ENCODE measurements at places on chromosomes 7 and 10. TPM values are rescaled to one million over a fixed set of nuclear protein-coding genes. Genes with fewer than 3 reads are reported as not detected.

DNA sequence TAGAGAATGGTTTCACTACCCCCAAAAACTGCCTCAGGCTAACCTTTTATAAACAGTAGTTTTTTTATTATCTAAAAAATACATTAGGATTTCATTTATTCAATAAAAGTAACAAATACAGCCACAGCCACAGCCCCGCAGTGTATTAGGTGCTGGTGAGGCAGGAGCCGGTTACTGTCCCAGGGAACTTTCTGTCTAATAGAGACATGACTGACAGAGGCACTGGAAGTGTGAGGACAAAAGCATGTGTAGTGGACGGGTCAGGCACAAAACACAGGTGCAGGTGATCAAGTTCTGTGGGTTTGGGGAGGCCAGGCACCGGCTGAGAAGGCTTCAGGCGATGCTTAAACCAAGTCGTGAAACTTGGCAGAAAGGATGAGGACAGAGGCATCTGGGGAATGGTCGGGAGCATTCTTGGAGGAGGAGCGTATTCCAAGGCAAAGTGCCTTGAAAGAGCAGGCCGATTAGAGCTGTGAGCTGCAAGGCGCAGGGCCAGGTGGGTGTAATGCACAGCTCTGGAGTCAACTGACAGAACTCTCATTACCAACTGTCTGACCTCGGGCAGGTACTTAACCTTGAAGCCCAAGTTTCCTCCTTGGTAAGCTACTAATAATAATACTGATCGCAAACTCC lies 138.2 kb downstream of the USP6NL start:
- peak; percentile 17 for DNase-seq

GRCh38 chr10:86083664-86084175 lies 282.9 kb downstream of the GRID1 start:
- DNase-seq, result no peak

GRCh38 chr7:95330204-95330960 lies 6.0 kb upstream of the PON1 start:
- DNase-seq, result no peak

GRCh38 chr7:113659416-113659815 lies 259.4 kb downstream of the PPP1R3A start:
- no peak for DNase-seq

GRCh38 chr7:35551321-35552081 lies 143.4 kb downstream of the HERPUD2 start:
- DNase-seq, result no peak

The EBLN1 gene
- polyA plus RNA-seq, result not detected

The CDNF gene
- 2.4 TPM for polyA plus RNA-seq

The EVX1 gene
- polyA plus RNA-seq, result 0.95 TPM

The PRPS1L1 gene
- polyA plus RNA-seq, result not detected

The GALNT11 gene
- polyA plus RNA-seq, result 40.4 TPM

The URGCP gene
- 31.9 TPM for polyA plus RNA-seq

The NUDT1 gene
- 16.3 TPM for polyA plus RNA-seq

The PPP1R17 gene
- not detected for polyA plus RNA-seq
